ENCODE measurements at places on chromosomes 12 and 14.

- DNase-seq: no peak
These were observed 110.7 kb downstream of the SLC38A6 start for GRCh38 chr14:61091657-61092273.

DNA sequence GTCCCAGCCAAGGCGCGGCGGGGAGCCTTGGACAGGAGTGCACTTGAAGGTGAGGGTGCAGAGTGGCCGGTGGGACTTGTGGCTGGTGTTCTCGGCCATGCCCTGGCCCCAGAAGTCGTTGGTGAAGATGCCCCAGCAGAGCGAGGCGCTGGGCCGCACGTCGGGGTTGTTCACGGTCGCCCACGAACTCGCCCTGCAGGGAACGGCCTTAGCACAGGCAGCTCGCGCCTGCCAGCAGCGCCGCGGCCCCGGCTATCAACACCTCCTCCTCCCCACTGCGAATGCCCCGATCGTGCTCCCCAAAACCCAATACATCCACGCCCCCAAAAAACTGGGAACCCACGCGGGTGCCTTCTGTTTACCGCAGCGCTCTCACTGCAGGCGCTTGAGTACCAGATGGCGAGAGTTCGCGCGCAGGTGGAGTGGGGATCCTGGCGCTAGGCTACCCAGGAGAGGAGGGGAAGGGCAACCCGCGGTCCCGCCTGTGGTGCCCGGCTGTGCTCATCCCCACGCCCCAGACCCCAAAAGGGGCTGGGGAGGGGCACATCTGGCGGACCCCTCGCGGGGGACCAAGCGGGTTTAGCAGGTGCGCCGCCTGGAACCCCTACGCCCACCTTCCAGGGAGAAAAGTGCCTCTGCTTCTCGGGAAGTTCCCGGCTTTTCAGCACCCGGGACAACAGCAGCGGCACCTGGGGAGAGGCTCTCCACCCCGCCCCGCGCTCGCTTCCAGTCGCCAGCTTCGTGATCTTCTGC lies 386.3 kb upstream of the TMTC1 start:
- no peak for DNase-seq

- DNase-seq: no peak
These were observed 3.0 kb upstream of the TMEM120B start for GRCh38 chr12:121709478-121709961.

GRCh38 chr12:8813572-8814357 lies 8.7 kb upstream of the A2ML1 start:
- DNase-seq: no peak

- no peak for DNase-seq
These were observed 73.2 kb downstream of the TTC6 start for GRCh38 chr14:37668646-37669045.

GRCh38 chr12:121781998-121782979 lies 11.2 kb downstream of the RHOF start:
- DNase-seq: no peak

GRCh38 chr14:21653331-21653885 lies at the start of gene OR4E2:
Gene OR4E2 (plus strand): TSS chr14:21653835. CDS start chr14:21665083, 11,248 bp downstream.
- no peak for DNase-seq

DNA sequence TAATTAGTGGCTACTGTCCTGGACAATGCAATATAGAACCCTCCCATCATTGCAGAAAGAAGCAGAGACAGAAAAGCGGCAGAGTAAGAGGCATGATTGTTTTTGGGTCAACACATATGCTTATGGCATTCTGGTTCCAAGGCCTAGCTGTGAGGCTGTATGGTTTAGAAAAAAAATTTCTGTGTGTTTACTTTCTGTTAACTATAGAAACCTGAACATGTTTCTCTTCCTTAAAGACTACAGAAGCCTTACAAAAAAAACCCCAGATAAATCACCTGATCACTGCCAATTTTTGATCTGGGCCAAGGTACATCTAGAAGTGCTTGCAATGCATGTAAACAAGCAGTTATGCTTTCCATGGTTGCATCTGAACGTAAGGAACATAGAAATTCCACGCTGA lies 100.0 kb upstream of the HECTD1 start:
- DNase-seq: no peak

DNA sequence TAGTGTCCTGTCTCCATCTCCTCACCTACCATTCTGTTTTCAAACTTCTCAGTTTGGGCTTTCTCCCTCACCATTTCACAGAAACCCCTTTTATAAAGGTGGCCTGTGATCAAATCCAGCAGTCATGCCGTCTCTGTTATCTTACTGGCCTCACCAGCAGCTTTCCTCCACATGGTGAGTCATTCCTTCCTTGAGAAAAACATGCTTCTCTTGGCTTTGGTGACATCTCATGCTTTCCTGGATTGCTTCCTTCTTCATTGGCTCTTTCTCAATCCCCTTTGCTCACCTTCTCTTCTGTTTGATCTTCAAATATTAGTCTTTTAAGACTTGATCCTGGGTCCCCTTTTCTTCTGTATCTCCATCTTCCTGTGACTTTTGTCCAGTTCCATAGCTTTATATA lies 164.9 kb downstream of the ANO4 start:
- no peak for DNase-seq

DNA sequence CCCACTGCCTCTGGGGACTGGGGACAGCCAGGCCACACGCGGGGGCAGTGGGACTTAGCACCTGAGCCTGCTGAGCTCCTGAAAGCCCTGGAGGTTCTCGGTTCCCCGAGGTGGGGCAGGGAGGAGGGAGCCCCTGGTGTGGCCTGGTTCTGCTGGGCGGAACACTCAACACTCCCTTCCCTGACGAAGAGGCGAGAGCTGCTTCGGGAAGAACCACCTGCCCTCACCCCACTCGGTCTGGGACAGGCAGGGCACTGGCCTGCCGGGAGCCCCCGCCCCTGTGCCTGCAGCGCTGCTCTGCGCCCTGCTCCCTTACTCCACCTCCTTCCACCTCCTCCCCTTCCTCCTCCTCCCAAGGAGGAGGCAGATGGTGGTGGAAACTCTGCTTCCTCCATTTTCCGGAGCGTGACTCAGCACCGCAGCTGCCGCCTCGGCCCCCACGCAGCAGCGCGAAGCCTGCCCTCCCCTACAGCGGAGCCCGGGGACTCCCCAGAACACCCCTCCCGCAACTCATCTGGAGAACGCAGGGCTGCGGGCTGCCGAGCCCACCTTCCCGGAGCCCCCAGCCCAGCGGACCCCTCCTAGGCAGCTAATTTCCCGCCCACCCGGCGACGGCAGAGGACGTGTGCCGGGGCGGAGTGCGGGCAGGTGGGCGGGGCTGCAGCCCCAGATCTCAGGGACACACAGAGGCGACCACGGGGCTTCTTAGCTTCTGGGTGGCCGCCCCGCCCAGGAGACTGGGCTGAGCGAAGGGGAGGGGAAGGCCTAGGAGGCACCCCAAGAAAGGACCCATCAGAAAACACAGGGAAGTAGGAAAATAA lies 11.7 kb upstream of the INF2 start:
- DNase-seq: peak; percentile 79

DNA sequence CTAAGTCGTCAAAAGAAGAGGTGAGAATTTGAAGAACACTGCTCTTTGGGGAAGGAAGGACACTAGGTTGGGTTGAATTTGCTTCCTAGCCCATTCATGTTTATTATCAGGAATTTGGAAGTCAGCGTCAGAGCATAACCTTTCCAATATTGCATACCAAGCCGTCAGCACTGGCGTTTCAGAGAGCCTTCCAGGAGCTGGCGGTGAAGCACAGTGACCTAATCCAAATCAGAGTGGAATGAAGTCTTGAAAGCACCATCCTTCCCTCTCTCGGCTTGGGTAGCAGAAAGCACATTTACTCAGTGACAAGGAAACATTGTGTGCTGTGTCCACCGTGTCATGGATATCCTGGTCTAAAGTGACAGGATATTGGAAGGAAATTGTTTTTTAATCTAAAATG lies 240.3 kb upstream of the PELI2 start:
- DNase-seq: no peak

- no peak for DNase-seq
These were observed 81.5 kb downstream of the SLC38A4 start for GRCh38 chr12:46744283-46744682.

DNA sequence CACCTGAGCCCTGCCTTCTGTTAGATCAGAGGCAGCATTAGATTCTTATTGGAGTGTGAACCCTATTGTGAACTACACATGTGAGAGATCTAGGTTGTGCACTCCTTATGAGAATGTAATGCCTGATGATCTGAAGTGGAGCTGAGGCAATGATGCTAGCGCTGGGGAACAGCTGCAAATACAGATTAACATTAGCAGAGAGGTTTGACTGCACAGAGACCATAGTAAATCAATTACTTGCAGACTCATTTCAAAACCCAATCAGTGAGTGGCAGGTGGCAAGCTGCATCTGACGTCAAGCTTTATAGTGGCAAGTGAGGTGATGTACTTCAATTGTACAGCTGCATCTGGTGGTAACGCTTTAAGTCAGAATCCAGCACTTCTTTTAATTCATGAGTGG lies 141.6 kb downstream of the GPHN start:
- no peak for DNase-seq

DNA sequence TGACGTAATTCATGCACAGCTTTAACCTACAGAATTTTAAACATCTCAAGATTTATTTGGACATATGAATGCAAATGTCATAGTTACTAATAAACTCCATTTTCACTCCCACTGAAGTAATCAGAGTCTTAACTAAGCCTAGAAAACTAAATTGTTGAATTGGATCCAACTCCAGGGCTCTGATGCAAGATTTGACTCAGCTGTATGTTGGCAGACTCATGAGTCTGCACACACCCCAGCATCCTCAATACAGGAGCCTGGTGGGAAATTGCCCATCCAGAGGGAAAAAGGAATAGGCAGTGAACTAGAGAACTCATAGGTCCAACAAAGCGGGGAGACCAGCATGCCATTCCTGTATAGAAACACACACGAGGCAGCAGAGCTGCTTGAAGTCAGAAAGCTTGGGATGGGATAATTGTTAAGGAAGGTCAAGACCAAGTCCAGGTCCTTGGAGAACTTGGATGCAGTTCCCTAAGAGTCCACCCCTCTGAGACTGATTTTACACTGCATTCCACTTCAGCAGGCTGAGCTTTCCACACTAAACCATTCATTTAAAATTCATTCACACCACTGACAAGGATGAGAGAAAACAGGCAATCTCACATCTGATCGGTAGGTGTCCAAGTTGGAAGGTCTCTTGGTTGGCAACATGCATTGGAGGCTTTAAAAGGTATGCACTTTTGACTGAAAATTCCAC lies 14.4 kb downstream of the TMTC1 start:
- DNase-seq: no peak

DNA sequence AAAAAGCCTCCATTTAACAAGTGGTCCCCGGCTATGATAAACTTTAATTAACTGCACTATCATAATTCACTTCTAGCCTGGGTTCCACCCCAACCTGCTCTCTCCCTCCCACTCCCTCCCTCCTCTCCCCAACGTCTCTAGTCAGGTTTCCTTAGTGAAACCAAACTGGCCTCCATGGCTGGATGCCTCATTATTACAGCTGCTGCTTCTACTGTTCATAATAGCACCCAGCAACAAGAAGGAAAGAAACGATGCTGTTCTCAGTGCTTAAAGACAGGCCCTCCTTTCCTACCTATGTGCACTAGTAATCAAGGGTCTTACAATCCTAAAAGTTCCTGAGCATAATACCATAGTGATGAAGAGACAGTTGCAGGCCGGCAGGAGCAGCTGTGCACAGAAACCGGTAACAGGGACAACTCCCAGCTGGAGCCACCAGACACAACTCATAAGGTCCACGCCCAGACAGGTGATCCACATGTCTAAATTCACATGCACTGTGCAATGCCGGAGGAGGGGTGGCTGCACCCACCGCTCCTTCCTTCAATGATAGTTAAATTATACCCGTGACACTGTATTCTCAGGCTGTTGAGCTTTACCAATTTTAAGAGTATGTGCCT lies 6.2 kb downstream of the IRF2BPL start:
- no peak for DNase-seq

- no peak for DNase-seq
These were observed 9.2 kb downstream of the HAL start for GRCh38 chr12:95986635-95987570.

DNA sequence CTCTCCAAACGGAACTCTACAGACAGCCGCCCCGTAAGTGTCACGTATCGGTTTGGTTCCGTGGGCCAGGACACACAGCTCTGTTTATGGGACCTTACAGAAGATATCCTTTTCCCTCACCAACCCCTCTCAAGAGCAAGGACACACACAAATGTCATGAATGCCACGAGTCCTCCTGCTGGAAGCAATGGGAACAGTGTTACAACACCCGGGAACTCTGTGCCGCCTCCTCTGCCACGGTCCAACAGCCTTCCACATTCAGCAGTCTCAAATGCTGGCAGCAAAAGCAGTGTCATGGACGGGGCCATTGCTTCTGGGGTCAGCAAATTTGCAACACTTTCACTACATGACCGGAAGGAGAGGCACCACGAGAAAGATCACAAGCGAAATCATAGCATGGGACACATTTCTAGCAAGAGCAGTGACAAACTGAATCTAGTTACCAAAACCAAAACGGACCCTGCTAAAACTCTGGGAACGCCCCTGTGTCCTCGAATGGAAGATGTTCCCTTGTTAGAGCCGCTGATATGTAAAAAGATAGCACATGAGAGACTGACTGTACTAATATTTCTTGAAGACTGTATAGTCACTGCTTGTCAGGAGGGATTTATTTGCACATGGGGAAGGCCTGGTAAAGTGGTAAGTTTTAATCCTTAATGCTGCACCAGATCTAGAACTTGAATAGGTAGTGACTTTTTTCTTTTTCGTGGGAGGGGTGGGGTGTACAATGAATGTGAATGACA lies 69.7 kb downstream of the WDR20 start:
- no peak for DNase-seq

DNA sequence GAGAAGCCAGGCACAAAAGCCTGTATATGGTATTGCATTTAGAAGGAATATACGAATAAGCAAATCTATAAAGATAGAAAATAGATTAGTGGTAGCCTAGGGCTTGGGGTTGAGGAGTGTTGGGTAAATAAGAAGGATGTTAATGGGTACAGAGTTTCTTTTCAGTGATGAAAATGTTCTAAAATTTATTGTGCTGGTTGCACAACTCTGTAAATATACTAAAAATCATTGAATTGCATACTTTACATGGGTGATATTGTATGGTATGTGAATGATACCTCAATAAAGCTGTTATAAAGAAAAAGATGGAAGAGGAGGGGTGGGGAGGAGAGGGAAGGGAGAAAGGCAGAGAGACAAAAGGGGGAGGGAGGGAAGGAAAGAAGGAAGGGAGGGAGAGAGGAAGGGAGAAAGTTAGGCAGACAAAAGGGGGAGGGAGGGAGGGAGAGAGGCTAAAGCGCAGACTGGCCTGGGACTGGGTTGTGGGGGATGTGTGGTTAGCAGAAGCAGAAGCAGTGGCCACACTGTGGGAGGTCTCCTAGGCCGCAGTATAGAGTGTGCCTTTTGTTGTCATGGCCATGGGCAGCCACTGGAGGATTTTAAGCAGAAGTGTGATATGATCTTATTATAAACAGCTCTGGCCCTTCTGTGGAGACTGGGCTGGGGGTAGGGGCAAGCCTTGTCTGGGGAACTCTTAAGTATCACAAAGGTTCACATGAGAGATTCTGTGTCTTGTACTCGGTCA lies 73.6 kb upstream of the ELK3 start:
- no peak for DNase-seq

All from 8988T (cell line).